ENCODE measurements at places on chromosomes 12 and 14.

- no peak for DNase-seq
These were observed at the start of gene CMKLR1 for GRCh38 chr12:108338915-108339657. CMKLR1 (minus strand) TSS chr12:108339311; CDS start chr12:108293591, 45,720 bp downstream.

DNA sequence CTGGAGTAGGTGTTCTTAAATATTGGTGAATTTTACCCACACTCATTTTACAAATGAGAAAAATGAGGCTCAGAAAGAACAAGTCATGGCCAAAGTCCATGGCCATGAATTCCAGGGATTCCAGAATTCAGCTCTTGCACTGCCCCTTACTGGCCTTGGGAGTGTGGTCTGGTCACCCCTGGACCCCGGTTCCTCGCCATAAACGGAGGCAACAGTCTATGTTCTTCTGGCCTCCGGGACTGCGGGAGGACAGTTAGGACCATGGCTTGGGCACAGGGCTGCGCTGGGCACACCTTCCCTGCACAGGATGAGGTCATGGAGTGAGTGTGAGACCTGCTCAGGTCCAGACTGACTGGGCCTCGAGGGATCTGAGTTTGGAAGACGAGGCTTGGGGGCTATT is 6.9 kb downstream of the CCDC197 start:
- DNase-seq, result no peak

DNA sequence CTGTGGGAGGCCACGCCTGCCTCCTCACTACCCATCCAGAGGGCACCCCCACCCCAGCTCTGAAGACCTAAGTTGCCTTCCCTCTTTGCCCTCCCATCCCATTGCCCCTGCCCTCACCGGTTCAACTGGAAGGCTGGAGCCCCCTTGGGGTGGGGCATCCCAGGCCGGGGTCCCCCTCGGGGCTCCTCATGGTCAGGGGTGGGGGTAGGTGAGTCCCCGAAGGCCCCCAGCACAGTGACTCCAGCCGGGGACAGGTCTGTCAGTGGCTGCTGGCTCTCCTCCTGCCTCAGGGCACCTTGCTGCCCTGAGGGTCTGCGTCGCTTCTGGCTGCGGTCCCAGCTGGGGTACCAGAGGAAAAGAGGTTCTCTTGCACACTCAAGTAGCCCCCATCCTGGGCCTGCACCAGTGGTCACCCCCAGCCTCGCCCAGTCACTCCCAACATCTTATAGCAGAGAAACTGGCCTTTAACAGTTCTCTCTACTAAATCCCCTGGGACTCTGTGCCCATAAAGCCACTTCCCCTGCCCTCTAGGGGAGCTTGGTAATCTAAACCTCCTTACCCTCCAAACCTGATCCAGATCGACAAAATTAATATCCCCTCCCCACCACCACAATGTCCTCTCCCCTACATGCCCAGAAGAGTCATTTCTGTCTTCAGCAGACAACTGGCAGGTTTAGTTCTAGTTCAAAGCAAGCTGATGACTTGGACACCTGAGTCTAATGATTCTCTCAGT is 5.1 kb downstream of the PIANP start:
- DNase-seq, result no peak

DNA sequence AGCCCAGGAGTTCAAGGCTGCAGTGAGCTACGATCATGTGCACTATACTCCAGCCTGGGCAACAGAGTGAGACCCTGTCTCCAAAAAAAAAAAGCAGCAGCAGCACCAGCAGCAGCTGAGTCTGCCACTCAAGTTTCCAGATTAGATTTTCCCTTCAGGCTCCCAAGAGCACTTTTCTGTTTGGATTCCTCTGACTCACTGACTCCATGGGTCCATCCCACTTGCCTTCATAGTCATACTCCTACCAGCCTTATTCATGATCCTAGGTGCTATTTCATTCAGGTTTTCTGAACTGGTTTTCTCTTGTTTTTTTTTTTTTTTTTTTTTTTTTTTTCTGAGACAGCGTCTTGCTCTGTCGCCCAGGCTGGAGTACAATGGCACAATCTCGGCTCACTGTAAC is 6.8 kb upstream of the TWF1 start:
- no peak for DNase-seq

GRCh38 chr12:31337952-31338351 is 12.0 kb upstream of the SINHCAF start:
- no peak for DNase-seq

DNA sequence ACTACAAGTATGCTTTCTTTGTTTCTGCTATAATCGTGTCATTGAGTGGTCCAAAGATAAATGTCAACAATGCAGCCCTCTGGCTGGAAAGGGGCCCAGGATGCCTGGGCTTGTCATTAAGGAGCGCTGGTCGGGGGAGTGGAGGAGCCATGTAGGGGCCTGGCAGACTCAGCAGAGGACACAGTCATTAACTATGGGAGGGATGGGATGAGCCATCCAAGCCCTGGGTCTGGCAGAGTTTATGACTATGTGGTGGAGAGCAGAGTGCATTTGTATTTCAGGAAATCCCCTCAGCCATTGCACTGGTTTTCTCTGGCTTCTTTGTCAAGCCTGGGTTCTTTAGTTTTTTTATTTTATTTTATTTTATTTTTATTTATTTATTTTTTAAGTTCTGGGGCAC is 243.1 kb downstream of the C12orf75 start:
- DNase-seq, result no peak

- DNase-seq, result no peak
These were observed 47.6 kb downstream of the DCAF5 start for GRCh38 chr14:69105326-69105725.

GRCh38 chr14:90153429-90153828 is 91.6 kb downstream of the KCNK13 start:
- DNase-seq, result no peak

GRCh38 chr14:22566845-22567244 is 22.2 kb downstream of the DAD1 start:
- no peak for DNase-seq

- no peak for DNase-seq
These were observed 851.6 kb downstream of the NRXN3 start for GRCh38 chr14:79021766-79022165.

- peak; percentile 92 for DNase-seq
These were observed 790 bp upstream of the GPR19 start for GRCh38 chr12:12696562-12697383.
